ENCODE measurements at places on chromosomes 16 and 17.
A peak's percentile ranks its signal among the peaks of the same experiment; 100 is the strongest.

GRCh38 chr17:5785867-5786509 lies 201.7 kb upstream of the NLRP1 start:
- peak; percentile 76 for DNase-seq

- DNase-seq, result no peak
Observed at GRCh38 chr16:48497932-48498768, 111.8 kb downstream of the N4BP1 start.

DNA sequence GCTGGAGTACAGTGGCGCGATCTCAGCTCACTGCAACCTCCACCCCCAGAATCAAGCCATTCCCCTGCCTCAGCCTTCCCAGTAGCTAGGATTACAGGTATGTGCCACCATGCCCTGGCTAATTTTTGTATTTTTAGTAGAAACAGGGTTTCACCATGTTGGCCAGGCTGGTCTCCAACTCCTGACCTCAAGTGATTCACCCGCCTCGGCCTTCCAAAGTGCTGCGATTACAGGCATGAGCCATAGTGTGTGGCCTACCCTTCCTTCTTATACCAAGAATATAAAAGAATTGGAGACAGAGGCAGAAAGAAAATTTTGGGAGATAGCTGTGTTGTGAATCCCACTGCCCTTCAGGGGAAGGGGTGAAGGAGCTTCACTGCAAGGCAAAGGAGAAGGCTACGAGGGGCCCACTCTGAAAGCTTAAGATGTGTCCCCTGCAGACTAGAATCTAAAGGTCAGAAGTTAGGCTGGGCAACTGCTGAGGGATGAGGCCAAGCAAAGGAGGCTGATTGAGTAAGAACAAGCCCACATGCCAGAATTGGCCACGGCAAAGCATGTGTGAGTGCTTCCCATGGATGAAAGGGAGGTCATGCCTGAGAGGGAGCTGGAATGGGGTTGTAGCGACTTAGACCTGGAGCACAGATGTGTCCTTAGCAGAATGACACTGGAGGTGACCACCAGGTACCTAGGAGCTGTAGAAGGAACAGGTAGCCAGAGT lies 8.4 kb upstream of the CRYBA1 start:
- peak; percentile 70 for DNase-seq

GRCh38 chr16:27917949-27918348 lies 145.6 kb downstream of the GSG1L start:
- DNase-seq, result no peak

- peak; percentile 74 for DNase-seq
Observed at GRCh38 chr17:44826123-44826790, 3.8 kb downstream of the GJC1 start.

GRCh38 chr17:50214976-50215760 lies 13.7 kb upstream of the COL1A1 start:
- no peak for DNase-seq

- no peak for DNase-seq
Observed at GRCh38 chr17:45787044-45787443, 2.9 kb downstream of the CRHR1 start.

DNA sequence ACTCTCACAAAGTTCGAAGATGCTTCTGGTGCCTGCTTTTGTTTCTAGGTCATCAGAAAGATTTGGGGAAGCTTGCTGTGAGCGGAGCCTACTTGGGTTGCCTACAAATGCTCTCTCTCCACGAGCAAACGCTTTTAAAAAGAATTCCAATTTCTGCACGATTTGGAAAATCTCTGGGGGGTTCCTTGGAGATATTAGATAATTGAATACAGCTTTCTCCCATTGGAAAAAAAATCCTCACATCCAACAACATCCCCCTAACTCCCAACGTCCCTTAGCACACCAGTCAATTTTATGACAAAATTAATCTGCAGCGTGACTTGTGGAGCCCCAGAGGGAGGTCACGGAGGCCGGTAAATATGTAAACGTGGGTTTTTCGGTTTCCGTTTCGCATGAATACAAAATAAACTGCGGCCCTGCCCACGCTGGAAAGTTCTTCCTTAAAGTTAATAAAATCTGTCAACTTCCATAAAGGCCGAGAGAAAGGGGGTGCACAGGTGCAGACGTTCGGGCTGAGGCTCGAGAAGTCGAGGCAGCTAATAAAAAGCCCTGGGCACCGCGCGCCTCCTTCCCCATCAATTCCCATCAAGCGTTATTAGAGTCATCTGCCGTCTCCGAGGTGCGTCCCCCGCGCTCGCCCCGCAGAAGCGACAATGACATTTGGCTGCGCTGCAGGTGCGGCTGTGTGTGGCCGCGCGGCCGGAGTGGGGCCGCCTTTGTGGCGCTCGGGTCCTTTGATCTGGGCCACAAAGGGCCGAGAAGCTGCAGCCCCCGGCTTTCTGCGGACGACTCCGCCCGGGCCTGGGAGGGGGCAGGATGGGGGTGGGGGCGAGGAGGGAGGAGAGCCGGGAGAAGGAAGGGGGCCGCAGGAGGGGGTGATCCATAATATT lies 37.6 kb downstream of the SALL1 start:
- DNase-seq, result no peak

DNA sequence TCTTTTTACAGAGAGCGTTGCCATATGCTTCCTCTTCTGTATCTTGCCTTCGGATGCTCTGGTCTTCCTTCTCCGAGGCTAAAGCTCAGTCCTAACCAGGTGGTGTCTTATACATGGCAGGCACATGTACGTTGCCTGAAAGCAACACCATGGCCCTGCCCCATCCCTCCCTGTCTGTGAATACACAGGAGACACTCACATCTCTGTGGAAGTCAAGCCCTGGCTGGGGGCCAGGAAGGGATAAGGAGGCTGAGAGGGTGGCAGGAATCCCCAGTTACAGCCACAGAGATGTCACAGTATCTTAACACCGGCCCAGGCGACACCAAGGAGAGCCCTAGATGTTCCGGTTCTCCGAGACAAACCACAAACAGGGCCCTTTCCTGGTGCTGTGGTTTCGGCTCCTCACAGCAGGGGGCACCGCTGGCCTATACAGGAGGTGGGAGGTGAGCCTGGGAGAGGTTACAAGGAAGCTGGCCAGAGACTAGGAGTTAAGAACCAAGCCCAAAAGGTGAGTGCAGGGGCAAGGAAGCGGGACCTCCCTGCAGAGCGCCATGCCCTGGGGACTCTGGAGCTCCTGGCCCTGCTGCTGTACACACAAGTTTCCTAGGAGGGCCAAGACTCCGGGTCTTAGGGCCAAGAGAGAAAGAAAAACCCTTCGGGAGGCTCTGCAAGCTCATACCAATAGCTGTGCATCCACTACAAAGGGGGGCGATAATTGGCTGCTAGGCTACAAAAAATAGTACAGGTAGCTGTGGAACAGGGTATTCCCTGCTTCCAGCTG lies 41.7 kb downstream of the SRL start:
- peak; percentile 78 for DNase-seq

- DNase-seq, result no peak
Observed at GRCh38 chr17:75777296-75777922, 7.2 kb upstream of the UNK start.

DNA sequence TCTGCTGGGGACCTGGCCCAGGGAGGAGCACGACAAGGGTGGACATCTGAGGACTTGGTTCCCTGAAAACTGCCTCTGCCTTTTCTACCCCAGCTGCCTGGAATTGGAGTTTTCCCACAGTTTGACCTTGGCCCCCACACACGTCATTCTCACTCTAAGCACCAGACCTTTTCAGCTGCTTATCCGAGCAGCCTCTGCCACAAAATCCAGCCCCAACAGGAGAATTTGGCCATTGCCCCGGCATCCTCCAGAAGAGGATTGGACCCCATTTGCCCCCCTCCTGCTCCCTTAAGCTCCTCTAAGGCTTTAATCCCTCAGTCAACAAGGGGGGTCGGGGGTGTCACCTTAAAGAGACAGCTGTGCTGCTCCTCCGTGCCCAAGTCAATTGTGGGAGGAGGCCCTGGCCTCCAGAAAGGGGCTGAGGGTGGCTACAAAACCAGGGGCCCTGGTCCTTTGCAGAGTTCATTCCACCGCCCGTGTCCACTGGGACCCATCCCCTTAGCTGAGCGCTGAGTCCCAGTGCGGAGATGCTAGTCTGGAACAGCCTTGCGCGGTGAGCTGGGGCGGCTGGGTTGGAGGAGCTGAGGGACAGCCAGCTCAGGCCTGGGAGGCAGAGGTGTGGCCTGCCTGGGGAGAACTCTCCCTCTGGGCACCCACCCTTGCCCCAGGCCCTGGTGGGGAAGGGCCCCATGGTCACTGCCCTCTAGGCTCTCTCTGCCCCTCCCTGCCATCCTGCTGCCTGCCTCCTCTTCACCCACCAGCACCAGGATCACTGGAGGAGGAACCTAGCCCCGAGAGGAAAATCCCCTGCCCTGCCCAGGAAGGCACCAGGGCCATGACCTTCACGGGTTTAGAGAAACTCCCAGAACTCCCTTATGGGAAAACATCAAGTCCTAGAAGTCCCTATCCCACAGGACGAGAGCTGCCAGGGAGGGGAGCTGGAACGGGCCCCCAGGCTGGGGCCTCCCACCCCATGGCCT lies 18.8 kb downstream of the TTYH2 start:
- DNase-seq, result no peak

DNA sequence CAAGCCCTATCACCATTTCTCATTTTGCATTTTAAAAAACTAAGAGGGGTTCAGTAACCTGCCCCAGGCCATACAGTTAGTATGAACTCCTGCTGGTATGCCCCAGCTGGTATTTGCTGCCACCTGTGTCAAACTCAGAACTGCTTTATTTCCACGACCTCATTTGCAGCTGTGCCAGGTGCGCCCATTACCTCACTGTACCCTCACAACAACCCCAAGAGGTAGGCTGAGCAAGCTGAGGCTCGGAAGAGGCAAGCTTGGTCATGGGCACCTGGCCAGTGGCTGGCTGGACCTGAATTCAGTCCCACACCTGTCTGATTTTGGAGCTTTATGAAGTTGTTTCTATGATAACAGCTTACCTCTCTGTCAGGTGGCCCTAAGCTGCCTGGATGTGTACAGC lies 7.6 kb downstream of the EPN2 start:
- DNase-seq, result no peak

DNA sequence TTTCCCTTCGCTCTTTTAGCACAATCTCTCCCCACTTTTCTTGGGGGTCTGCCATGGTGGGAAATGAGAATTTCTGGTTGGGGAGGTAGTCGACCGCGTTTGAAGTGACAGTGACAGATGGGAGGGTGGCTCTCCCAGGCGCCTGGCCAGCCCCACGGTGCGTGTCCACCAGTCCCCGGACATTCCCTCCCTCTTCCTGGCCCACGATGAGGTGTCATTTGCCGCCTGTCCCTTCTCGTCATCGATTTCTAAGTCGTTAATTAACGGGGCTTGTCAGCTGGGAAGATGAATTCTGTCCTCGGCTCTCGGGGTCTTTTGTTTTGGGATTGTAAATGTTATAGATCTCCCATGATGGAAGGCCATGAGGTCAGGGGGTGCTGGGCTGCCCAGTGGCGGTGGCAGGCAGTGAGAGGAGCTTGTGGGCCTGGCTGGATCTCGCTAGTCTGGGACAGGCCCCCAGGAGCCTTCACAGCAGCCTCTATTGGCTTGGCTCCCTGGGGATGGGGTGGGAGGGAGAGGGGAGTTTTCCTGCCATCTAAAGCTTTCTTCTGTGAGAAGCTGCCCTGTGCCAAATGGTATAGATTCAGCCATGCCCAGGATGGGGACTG lies 164.2 kb downstream of the MRM1 start:
- DNase-seq, result no peak

DNA sequence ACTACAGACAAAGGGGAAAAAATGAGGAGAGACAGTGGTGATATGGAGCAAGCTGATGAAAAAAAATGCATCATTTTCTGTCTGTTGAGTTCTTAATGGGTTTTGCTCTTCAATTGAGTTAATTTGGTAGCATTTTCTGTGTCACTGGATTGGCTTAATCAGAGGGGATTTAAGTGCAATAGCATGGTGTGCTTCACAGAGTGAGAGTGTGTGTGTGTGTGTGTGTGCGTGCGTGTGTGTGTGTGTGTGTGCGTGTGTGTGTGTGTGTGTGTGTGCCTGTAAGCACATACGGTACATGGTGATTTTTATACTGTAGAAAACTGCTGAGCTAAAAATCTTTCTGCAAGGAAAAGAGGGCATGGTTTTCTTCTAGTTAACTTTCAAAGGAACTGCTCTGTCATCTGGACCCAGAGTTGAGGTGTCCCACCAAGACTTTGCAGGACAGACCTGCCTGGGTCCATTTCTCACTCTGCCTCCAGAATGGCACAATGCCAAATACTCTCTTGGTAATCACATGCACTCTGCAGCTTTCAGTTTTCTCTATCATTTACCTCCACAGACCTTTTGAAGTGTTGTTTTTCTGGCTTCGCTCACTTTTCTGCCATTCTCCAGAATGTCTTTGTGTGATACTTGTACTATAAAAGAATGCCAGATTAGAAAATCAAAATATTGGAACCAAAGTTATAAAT lies 952.6 kb upstream of the SOX9 start:
- no peak for DNase-seq

DNA sequence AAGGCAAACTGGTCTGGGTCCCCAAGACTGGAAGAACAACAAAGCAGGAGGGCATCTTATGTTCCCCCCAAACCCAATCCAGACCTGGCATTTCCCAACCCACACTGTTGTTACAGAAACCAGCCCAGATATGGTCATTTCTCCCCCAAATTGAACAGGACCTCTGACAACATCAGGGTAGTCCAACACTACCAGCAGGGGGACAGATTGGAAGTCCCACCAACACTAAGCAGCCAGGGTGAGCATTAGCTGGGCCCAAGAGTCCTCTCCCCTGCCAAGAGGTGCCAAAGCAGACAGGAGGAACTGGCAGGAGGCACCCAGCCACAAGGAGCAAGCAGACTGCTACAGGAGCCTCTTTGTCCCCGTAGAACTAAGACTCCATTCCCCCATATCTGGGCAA lies 29.3 kb upstream of the CNEP1R1 start:
- no peak for DNase-seq

DNA sequence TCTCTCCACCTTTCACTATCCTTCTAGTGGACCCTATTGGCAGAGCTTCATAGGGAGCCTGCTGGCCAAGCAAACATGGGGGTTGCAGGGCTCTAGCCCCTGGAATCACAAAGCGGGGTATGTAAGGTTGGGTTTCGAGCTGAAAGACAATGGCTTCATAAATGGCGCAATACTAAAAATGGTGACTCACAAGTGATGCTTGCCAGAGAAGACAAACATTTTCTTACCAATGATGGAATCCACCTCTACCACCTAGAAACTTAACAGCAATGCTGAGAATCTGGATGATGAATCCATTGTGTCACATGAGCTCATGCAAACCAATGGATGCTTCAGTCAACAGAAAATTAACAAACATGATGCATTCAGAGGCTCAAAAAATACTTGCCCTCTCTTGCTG lies 375.3 kb upstream of the PSMD7 start:
- peak; percentile 0 for DNase-seq

- no peak for DNase-seq
Observed at GRCh38 chr17:16961792-16962191, 10.1 kb downstream of the TNFRSF13B start.
